ENCODE measurements at places on chromosomes 2 and 18. TPM values are rescaled to one million over a fixed set of nuclear protein-coding genes. Genes with fewer than 3 reads are reported as not detected.

The ICA1L gene
- total RNA-seq = 8.9 TPM

The PARD6G gene
- 0.54 TPM for total RNA-seq

The PLCL1 gene
- total RNA-seq = 12.4 TPM

- no peak for DNase-seq
Observed at GRCh38 chr2:140624200-140624599, 1506.6 kb downstream of the LRP1B start.

DNA sequence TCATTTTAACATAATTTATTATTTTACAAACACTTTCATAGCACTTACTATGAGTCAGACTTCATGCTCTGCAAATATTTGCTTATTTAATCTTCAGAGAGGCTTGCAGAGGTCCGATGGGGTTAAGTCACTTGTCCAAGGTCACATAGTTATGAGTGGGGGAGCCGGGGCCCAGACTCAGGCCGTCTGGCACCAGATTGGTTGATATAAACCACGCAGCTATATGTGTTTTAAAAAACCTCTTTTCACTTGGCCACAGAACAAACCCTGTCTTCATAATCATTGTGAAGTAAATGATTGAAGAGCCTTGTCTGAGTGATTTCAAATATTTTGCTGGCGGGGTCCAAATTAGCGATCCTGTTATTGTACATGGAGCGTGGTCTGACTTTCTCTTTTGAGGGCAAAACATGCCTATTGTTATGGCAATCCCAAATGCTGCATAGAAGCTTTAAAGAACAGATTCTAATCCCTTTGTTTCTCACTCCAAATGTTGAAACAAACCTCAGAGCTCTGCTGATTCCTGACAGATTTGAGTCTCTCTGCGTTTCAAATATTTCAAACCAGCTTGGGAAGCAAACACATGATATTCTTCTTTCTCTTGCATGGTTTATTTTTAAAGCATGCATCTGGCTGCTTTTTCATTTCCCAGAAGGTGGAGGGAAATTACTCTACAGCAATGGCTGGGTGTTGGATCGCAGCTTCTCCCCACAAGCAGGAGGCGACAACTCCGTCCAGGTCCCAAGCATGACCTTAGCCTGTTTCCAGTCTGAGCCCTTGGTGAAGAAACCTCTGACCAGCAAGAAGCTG, 142.4 kb downstream of the DDX1 start:
- peak; percentile 53 for DNase-seq

GRCh38 chr2:61426267-61426897, 44.5 kb downstream of the USP34 start:
- DNase-seq = no peak

DNA sequence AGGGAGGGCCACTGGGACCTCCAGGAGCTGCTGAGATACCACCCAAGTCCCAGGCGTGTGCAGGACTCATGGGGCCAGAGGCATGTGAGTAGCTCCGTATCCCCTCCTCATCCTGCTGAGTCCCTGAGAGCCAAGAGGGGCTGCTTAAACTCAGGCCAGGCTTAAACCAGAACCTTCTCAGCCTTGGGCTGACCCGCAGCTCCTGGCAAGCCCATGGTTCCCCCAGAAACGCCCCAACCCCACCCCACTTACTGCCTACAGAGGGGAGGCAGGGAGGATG, 2.5 kb upstream of the NMUR1 start:
- DNase-seq = no peak

GRCh38 chr2:26772064-26773001, 8.2 kb downstream of the SLC35F6 start:
- DNase-seq = peak; percentile 89

All from fibroblast of the aortic adventitia (primary cell).